Urothelium cell line (cell line): ENCODE measurements at places on chromosomes 2 and 18.

DNA sequence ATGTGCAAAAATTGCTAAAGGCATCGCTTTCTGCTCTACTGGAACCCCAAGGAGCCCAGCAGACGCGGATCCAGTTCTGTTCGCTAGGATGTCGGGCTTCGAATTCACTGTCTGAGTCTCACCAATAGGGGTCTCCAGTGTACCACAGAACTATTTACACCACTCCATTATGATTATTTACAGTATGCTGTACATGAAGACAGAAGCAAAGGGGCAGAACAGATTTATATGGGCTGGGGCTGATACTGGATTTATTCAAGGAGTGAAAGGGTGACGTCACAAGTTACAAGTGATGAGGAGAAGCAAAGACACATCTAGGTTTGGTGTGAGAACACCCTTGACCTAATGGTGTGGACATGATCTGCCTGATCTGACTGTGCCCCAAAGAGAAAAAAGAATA lies 185.3 kb upstream of the ATP5MC3 start:
- DNase-seq: peak; percentile 59

DNA sequence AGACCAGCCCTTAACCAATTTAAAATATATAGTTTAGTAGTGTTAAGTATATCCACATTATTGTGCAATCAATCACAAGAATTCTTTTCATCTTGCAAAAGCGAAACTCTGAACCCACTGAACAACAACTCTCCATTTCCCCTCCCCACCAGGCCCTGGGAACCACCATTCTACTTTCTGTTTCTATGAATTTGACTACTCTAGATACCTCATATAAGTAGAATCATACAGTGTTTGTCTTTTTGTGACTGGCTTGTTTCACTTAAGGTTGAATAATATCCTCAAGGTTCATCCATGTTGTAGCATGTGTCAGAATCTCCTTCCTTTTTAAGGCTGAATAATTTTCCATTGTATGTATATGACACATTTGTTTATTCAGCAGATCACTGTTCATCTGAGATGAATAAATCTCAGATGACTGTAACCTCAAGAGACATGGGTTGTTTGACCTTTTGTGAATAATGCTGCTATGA lies 8.1 kb upstream of the SOS1 start:
- no peak for DNase-seq

DNA sequence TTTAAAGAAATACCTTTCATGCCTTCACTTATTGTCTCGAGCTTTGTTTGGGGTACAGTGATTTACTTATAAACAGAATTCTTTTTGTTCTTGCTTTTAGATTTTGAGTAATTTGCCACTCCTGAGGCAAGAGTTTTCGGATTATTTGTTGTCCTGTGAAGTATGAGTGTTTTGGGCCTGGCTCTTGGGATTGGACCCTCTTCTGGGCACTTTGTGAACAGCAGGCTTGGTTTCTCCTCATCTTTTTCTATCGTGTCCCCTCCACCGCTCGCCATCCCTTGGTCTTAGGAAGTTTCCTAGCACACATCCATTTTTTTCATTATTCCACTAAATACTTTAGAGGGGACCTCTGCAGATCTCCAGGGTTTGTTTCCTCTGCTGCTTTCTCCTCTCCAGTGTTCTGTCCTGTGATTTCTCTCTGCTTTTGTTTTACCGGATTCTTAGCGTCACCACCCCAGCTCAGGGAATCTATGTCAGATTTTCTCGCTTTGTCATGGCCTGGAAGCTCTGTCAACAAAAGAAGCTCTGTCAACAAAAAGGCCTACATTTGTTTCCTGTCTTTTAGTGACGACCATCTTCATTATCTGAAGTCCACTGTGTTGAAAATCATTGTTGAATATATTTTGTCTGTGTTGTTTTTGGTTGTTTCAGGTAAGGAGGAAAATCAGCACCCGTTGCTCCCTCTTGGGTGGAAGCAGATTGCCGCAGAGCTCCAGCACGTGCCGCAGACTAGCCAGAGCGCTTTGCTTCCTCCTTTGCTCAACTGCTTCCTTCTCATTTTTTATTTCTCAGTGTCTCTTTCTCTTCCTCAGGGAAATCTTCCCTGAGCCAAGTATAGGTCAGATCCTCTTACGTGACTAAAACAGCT lies 27.8 kb downstream of the ANKRD62 start:
- peak; percentile 44 for DNase-seq

GRCh38 chr2:76406134-76406855 lies 695.6 kb upstream of the GCFC2 start:
- DNase-seq: no peak

DNA sequence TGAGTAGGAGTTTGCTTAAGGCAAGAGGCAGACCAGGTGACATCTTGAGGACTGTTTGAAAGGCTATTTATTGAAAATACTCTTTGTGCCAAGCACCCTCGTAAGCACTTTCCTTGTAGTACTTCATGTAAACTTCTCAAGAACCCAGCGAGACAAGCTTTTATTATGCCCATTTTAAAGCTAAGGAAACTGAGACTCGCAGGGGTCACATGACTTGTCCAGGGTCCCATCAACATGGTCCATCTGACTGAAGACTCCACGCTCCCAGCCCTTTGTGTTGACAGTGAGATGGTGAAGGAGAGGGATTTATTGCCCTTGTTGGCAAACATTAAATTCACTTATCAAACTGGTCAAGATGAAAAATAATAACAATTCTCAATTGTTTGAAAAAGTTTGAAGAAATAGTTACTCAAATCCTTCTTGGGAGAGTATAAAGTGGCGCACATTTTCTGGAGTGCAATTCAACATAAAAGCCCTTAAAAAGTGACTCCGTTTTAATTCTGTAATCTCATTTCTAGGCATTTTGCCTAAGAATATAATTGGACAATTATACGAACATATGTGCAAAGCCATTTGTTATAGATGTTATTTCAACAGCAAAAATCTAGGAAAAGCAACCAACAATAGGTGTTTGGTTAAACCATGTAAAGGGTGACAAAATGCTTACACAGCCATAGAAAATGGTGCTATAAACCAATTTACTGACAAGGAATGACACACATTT lies 270.5 kb upstream of the NCKAP5 start:
- DNase-seq: no peak

- no peak for DNase-seq
Observed at GRCh38 chr18:54086046-54086802, 138.2 kb downstream of the MBD2 start.

GRCh38 chr2:204776781-204777559 lies 231.7 kb downstream of the PARD3B start:
- no peak for DNase-seq

GRCh38 chr2:7012141-7012764 lies 95.0 kb downstream of the RNF144A start:
- DNase-seq: no peak

DNA sequence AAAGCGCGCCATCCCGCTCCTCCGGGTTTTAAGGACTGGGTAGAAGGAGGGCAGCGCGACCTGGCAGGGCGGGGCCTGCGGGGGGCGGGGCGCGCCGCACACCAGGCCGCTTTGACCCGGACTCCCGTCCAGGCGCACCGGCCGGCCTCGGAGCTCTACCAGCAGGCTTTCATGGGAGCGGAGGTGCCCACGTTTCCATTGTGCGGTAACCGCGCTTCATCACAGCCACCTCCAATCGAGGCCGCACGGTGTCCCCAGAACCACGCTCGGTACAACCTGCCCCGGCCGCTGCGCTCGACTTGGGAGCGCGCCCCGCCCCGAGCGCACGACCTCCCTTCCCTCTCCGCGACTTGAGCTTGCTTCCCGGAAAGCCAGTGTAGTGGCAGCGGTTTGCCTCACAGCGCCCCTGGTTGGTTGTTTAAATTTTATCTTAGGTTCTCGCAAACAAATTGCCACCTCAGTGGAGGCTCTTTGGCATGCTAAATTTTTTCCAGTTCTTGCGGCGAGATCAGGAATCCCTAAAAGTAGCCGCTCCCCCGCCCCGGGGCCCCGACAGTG lies 280 bp upstream of the CYP1B1 start:
- no peak for DNase-seq

GRCh38 chr18:59210299-59210698 lies 9.7 kb upstream of the GRP start:
- no peak for DNase-seq

DNA sequence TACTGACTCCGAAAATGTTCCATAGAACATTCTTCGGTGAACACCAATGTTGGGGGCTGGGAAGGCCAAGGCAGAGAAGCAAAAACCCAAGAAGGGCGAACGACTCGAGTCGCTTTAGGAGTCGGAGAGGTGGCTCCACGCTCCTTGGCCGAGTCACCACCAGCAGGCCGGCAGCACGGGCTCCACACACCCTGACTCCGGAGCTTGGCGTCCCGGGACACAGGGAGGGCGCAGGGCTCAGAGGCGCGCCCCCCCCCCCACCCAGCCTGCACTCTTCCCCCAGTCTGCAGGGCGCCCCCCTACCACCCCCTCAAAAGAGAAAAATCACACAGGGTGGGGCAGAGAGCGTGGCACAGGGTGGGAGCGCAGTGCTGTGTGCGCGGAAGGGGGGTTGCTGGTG lies 7.5 kb upstream of the ADI1 start:
- no peak for DNase-seq

GRCh38 chr18:6712401-6712800 lies 17.1 kb upstream of the ARHGAP28 start:
- no peak for DNase-seq

GRCh38 chr2:30165617-30166016 lies 18.8 kb downstream of the YPEL5 start:
- DNase-seq: no peak

DNA sequence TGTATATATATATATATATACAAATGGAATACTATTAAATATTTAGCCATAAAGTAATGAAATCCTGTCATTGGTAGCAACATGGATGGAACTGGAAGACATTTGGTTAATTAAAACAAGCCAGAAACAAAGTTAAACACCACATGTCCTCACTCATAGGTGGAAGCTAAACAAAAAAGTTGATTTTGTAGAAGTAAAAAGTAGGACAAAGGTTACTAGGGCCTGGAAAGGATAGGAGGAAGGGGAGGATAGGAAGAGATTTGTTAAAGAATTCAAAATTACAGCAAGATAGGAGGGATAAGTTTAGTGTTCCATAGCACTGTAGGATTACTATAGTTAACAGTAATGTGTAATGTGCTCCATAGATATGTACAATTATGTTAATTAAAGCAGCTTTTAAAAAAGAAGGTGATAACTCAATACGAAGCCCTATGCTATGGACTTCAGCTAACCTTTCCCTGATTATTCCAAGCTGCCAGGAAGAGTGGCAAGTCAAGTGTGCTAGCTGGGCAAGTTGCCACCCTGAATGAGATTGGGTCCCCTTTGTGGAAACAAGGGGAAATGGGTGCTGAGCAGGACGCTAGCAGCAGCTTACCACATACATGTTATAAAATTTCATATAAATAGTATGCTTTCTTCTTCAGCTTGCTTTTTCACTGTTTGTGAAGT lies 12.3 kb downstream of the MERTK start:
- DNase-seq: no peak

DNA sequence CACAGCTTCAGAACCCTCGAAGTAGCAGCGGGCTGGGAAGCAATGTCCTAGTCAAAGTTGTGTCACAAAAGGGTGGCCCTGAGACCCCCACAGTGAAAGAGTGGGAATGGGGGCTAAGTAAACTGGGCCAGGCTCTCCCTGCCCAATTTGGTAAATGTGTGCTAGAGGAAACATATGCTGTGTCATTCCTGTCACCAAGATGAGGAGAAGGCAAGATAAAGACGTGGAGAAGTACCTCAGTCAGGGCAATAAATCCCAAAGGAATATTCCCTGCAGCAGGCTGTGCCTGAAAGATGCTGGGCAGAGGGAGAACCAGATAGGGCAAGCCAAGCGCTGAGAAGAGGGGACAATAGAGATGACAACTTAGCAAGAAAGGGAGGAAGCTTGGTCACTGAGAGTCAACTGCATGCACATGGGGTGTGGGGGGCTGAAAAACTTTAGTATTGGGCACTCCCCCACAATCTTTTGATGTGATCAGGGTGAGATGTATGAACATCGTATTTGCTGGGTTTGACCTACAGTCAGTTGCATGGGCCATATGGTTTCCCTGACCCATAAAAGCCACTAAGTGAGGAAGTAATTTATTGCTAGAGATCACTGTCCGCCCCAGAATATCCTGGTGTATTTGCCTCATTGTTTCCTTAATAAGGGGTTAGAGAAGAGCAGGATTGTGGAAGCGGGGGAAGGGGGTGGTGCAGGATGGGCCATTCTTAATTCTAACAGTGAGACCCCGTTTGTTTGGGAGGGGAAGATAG lies 49.9 kb upstream of the CXCR4 start:
- DNase-seq: no peak
